ENCODE measurements at places on chromosomes 7 and 10. TPM values are rescaled to one million over a fixed set of nuclear protein-coding genes. Genes with fewer than 3 reads are reported as not detected.

GRCh38 chr7:64992971-64993370, 2.1 kb upstream of the ZNF117 start:
- no peak for ATAC-seq

- ATAC-seq: no peak
These were observed 82.2 kb downstream of the TSPAN12 start for GRCh38 chr7:120775755-120776154.

DNA sequence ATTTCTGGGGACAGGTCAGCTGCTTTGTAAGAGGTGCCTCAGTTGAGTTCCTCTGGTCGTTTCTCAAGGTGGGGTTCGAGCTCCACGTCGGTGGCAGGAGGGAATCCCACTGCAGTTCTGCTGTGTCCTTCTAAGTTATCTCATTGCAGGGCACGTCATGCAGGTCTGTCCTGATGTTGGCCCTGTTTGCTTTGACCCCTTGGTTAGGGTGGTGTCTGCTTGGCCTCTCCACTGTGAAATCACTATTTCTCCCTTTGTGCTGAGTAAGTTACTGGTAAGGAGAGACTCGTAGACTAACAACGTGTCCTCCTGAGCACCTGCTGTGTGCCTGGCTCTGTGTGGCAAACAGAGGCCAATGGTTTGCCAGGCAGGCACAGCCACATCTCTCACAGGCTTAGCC, 372.9 kb upstream of the ZMIZ1 start:
- no peak for ATAC-seq

GRCh38 chr10:17412323-17412722, 42.1 kb downstream of the ST8SIA6 start:
- ATAC-seq: no peak

GRCh38 chr10:113157441-113157840, 207.4 kb downstream of the TCF7L2 start:
- ATAC-seq: no peak

- no peak for ATAC-seq
These were observed 41.2 kb upstream of the COBL start for GRCh38 chr7:51357821-51358220.

DNA sequence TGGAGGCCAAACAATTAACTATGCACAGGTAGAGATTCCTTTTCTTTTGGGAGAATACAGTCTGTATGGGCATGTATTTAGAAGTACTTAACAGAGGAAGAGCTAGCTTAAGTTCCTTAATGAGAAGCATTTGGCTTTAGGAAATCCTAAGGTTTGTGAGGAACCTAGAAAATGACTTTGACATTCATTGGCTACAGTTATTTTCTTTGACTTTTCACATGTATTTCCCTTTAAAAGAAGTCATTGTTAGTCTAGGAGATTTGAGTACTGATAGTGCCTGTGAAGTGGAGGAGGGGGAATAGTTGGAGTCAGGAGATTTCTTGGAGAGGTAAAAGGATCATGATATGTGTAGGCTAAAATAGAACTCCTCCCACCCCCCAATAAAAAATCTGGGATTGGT, 3.6 kb downstream of the HELLS start:
- no peak for ATAC-seq

- ATAC-seq: no peak
These were observed 87.8 kb downstream of the CREB5 start for GRCh38 chr7:28500138-28500537.

- no peak for ATAC-seq
These were observed 22.9 kb downstream of the H2AZ2 start for GRCh38 chr7:44824894-44825526.

GRCh38 chr7:112940314-112940732, 146.3 kb downstream of the GPR85 start:
- ATAC-seq: peak; percentile 48

DNA sequence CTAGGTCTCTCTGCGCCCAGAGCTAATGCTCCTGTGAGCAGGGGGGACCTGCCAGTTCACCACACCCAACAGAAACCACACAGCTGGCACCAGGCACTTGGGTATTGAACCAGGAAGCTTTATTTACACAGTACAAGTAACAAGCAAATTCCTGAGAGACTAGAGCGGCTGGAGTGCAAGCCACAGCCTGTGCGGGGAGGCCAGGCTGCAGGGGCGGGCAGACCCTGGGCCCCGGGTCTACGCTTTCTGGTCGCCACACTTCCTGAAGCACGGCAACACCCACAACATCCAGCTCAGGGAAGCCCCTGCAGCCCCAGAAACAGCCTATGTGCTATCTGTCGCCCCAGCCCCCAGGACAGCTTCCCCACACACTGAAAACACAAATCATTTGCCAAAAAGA, 125.0 kb downstream of the FAM53B start:
- ATAC-seq: no peak

GRCh38 chr10:74289951-74290350, 138.9 kb downstream of the ADK start:
- ATAC-seq: no peak

DNA sequence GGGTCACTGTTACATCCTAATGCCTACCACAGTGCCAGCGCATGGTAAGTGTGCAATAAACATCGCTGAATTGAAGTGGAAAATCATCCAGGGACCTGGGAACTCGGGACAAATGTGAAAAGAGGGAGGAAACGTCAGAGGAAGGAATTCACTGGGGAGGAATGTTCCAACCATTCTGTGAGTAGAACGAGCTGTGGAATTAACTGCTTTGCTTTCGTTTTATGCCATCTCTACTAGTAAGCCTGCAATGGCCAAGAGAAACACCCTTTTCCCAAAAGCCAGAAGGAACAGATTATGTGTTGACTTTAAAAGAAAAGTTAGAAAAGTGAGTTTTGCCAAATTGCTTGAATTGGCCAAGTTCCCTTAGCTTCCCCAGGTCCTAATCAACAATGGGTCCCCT, 1044.9 kb downstream of the TYW1 start:
- no peak for ATAC-seq

DNA sequence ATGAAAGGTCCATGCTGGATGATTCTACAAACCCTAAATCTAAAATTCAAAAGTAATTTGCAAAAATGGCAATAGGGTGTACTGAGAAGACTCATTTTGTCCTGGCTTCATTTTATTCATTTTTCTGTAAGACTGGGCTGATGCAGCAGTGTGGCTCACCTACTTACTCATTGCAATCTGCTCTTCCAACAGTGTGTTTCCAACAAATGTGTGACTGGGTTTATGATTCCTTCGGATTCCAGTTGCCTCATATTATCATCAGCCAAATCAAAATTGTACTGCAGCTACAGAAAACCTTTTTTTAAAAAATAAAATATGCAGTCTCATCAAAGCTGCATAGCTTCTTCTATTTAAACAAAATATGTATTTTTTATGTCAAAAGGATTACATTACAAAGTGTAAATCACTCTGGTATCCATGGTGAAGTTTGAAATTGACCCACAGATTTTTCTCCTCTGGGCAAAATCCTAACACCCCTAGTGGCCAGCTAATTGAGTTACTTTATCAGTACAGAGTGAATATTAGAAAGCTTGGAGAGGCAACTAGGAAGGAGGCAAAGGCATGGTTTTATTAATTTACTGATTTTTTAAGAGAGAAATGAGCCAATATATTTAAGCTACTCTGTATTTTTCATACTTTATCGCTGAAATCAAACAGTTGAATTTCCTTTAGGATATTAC, 390.3 kb downstream of the MAGI2 start:
- ATAC-seq: no peak

DNA sequence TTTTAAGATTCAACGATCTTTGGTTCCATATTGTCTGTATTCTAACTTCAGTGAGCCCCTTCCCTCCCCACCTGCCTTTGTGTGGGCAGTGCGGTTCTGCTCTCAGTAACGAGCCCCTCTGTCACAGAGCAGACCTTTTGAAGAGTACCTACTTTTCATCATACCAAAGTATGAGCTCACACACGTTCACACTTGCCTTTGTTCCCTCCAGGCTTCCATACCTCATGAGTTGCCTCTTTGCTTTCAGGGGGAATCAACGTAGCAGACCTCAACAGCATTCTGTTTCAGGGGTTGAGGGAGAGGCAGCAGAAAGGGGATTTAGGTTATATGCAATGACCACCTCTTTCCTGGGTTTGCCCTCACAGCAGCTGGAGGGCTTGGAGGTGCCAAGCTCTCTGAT, 211.4 kb upstream of the MDFIC start:
- no peak for ATAC-seq

- no peak for ATAC-seq
These were observed 93.0 kb upstream of the SLC25A13 start for GRCh38 chr7:96414931-96415292.

DNA sequence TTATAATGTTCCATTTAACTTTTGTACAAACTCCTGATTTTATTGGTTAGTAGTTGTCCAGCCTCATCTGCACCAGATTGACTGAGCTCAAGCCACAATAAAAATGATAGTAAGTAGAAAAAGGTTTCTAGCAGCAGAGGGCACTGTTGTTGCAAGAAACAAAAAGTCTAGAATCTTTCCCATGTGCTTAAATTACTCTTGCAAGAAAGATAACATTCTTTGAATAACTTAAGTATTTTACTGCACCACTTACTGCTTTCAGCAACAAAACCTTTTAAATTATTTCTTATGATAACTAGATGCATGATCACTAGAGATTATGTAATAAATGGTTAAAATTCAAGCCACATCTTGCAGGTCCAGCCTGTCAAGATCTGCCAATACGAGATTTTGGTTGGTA, 27.0 kb downstream of the LMOD2 start:
- no peak for ATAC-seq

- no peak for ATAC-seq
These were observed 136.5 kb upstream of the ETV1 start for GRCh38 chr7:14125998-14126397.

DNA sequence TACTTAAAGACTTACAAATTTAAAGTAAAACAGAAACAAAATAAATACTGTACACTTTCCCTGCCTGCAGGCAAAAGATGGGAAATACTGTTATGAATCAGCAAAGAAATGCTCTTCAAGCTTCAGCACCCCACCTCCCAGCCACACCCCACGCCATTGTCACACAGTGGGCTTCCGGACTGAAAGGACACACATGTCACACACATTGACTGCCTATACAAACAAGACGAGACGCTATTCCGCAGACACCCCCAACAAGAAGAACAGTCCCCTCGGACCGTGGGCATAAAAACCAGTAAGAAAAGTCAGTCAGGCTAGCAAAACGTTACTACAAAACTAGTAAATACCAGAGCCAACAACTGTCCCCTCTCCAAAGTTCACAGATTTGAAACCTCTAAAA, 22.2 kb upstream of the PARP12 start:
- no peak for ATAC-seq

- no peak for ATAC-seq
These were observed 127.4 kb upstream of the TEX47 start for GRCh38 chr7:88922944-88923343.

DNA sequence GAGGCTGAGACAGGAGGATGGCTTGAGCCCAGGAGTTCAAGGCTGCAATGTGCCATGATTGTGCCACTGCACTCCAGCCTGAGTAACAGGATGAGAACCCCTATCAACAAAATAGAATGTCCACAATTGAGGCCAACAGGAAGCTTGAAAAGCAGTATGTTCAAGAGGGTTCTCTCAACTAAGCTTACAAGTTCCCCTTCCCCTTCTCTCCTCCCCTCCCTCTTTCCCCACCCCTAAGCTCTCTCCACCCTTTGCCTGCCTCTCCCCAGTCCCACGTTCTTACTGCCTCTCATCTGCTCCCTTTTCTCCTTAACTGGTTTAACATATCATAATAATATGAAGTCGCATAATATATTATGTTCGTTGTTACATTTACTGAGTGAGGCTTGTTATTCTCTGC, 35.4 kb downstream of the KIAA1549 start:
- no peak for ATAC-seq

The HNRNPF gene
- total RNA-seq: 166 TPM

The CPN1 gene
- not detected for total RNA-seq

The PSAP gene
- total RNA-seq: 604 TPM

The HYAL4 gene
- not detected for total RNA-seq

The ASZ1 gene
- total RNA-seq: not detected

The PRKCQ gene
- total RNA-seq: 3.0 TPM

The IFIT1B gene
- not detected for total RNA-seq
